ENCODE measurements at places on chromosomes 5 and 9.
A peak's percentile ranks its signal among the peaks of the same experiment; 100 is the strongest.

GRCh38 chr5:143205386-143205785 is 198.1 kb downstream of the NR3C1 start:
- no peak for DNase-seq

DNA sequence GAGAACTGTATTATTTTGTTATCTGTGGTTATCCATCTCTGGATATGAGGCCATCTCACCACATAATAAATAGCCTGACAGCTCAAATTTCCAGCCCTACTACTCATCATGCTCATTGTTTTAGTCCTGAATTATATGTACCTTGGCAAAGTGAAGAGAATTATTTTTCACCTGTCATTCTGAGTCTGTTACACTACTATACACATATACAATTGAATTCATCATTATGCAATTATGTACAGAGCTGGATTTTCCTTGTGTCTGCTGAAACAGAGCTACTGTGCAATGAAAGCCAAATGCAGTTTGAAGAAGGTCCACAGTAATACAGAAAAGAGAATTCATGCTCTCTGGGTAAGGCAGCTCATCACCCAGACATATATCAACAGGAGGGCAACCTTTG is 28.5 kb downstream of the ESM1 start:
- DNase-seq: no peak

DNA sequence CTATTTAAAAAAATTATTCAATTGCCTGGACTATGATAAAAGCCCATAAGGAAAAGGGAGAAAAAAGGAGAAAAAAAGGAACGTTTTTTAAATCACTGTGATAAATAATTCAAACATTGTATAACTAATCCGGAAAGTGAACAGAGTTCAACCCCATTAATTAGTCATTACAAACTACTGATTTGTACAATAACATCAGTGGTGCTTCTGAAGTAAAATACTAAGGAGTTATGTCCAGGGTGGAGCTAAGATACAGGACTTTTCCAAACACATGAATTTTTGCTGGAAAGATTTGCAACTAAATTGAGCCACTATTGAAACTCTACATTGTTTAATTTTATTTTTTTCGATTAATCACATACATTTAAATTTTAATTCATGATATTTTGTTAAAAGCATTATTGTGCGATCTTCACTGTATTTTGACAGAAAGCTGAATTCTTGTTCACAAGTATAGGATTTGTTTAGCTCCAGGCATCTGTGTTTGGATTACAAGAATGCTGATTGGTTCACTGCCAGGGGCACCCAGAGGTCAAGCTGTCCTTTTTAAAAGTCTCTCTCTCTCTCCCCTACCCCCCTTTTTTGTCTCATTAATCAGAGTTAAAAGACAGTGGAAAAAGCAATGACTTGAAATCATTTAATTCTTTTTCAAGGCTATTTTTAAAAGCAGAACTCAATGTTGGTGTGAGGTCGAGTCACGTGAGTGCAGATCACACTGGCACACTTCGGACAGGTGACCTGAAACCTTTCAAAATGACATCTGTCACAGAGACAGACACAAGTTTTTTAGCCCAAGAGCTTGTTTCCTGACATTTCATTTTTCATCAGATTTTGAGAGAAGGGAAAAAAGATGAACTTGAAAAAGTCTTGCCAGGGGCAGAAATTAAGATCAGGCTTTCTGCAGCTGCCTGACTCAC is 387.3 kb downstream of the NR2F1-AS1 start:
- no peak for DNase-seq

DNA sequence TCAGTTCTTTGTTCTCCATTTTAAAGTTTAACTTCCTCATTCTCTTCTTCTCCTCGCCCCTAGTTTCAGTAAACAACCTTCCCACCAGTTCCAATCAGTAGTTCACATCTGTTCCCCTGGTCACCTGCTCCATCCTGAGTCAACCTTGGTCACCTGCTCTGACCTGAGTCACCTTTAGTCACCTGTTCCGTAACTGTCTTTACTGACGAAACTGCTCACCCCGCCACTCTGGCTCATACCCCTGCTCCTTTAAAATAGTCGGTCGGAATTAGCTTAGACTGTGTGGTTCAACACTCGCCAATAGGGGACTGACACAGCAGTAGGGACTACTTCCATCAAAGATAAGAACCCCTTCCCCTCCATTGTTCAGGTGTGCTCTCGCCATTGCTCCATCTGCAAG is 76.3 kb upstream of the GPBP1 start:
- DNase-seq: no peak

DNA sequence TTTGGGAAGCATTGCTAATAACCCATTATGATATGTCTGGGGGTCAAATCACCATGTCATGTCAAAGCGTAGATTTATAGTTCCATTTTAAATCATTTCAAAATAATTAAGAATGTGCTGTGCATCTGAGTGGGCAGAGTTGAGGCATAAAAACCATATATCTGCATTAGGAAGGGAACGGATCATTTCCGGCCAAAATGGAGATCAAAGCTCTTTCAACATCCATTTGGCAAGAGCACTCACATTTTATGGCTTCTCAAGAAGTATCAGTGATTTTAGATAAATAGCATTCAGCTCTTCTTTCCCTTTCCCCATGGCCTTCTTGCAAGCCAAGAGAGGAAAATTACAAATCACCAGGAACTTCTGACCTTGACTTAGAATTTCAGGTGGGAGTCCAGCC is 89.9 kb downstream of the HSPA4 start:
- DNase-seq: no peak

GRCh38 chr9:36486329-36486932 is 86.3 kb upstream of the MELK start:
- DNase-seq: no peak

GRCh38 chr5:115231598-115231997 is 31.1 kb downstream of the PGGT1B start:
- DNase-seq: no peak

DNA sequence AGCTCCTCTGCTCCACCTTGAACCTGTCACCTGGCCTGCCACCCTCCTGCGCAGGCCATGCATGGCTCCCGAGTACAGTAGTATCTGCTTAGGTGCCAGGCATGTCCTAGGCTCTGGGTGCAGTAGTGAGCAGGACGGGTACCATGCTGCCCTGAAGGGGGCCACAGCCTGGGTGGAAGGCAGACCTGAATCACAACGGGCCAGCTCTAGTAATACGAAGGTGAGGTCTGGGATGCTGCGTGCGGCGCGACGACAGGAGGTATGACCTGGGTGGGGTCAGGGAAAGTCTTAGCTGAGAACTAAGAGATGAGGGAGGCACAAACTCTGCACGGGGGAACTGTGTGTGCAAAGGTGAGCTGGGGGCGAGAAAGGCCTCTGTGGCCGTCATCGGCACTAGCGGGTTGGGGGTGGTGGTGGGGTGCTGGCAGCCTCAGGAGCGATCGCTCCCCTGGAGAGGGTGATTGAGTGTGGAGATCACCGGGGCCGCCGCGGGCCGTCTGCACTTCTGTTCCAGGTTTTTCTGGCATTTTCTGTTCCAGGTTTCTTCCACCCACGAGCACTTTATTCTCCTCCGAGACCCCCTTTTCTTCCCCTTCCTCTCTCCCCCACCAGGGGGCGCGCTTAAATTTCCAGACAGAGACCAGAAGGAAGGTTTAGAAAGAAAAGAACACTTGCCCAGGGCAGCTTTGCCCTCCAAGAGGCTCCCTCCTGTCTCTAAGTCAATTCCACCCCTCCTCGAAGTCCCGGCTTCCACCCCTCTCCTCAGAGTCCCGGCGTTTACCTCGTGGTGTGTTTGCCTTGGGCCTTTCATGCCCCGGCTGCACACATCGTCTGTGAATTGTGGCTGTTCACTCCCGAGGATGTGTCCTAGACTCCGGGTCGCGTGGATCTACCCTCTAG is 15.1 kb downstream of the PDLIM4 start:
- peak; percentile 65 for DNase-seq

- no peak for DNase-seq
Observed at GRCh38 chr5:76787237-76787636, 31.6 kb upstream of the F2RL1 start.

- DNase-seq: no peak
Observed at GRCh38 chr5:73344835-73345234, 103.7 kb downstream of the FOXD1 start.

GRCh38 chr5:161925960-161926359 is 78.0 kb downstream of the GABRA1 start:
- no peak for DNase-seq

GRCh38 chr5:173003360-173003759 is 19.8 kb downstream of the ATP6V0E1 start:
- no peak for DNase-seq

DNA sequence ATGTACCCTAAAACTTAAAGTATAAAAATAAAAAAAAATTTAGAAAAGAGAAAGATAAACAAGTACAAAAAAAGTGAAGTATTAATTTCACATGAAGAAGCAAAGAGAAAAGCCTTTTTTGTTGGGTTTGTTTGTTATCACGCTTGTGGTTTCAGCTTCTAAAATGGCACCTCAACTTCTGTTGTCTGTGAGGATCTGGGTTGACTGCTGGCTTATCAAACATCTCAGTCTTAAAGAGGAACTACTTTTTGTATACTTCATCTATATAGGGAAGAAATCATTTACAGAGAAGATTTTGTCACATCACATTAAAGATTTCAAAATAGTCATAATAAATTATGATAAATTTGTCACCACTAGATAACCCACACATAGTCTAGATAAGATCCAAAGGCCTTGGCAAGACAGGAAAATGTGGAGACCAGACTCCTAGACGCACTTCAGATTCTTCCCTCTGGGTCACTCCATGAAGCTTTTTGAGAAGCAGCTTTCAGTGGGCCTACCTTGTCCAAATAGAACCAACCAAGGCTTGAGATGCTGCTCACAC is 8.8 kb upstream of the ADGRV1 start:
- DNase-seq: no peak

DNA sequence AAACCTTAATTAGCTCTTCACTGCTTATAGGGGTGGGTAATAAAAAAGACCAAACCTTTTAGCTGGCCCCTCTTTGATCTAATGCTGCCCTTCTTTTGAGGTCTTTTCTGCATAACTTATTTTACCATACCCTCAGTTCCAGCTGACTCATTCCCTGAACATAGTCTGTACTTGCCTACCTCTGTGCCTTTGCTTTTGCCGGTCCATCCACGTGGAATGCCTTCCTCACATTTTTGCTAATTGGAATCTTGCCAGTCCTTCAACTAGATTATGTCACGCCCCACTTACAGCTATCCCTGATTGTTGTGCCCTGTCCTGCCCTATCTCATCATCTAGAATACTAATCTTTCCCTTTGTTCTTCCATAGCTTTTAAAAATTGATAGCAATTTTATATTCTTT is 44.2 kb downstream of the FAF2 start:
- no peak for DNase-seq

DNA sequence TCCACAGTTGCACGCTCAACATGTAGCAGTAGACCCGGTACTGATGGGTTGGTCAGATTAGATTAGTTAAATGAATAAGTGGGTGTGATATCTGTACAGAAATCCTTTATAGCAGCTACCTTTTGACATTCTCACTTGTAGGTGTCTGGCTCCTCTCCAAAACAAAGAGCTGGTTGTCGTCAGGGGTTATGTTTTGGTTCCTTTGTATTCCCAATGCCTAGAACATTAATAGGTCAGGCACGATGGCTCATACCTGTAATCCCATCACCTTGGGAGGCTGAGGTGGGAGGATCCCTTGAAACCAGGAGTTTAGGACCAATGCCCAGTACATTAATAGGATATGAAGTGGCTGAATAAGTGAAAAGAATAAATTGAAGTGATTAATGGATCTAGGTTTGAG is 182.1 kb downstream of the SNCAIP start:
- DNase-seq: no peak

DNA sequence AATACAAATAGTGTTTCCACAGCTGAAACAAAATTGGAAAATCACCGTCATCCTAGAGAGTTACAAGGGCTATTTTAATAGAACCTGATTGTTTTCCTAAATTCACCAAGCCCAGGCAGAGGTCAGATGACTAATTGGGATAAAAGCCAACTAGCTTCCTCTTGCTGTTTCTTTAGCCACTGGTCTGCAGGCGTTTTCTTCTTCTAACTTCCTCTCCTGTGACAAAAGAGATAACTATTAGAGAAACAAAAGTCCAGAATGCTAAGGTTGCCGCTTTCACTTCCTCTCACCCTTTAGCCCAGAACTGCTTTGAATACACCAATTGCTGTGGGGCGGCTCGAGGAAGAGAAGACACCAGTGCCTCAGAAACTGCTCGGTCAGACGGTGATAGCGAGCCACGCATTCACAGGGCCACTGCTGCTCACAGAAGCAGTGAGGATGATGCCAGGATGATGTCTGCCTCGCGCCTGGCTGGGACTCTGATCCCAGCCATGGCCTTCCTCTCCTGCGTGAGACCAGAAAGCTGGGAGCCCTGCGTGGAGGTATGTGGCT is at the start of gene TLR4:
Gene TLR4 (plus strand): TSS at position 380 of the 552 bp plus-strand sequence. CDS start 70 bp downstream, at position 450.
- no peak for DNase-seq

DNA sequence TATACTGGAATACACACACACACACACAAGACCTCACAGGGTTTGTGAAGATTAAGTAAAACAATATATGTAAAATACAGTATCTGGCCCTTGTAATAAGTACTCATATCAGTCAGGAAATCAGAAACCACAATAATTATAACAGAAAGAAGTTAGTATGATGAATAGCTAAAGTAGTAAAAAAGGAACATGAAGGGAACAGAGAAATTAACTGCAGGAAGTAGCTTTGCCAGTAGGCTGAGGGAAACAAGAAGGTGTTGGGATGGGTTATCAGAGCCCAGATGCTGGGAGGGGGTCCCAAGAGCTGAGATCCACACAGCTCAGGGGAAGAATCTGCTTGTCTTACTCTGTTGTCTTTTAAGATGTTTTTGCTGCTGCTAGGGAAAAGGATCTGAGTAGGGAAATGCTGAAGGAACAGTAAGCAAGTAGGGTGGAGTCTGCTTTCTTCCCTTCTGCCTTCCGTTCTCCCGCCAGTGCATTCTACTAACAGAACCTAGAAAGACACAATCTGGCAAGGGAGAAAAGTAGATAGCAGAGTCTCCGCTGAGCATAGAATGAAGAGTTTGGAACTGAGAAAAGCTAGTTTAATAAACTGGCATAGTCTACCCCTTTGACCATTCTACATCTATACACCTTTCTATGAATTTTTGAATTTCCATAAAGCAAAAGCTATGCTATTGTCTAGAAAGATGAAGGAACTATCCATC is 55.3 kb upstream of the ALDH1A1 start:
- DNase-seq: no peak

DNA sequence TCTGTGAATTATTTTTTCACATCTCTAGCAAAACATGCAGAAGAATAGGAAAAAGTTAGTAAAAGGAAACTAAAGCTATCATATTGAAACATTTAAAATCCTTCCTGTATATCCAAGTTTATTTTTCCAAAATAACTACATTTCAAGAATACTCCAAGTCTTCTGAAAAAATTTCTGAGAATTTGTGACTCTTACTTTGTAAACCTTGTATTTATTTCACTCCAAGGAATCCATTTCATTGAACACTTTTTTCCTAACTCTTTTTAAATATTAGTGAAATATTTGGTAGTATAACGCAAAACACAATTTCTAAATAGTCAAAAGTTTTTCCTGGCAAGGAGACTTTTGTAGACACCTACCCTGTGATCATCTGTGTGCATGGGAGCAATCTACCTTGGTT is 19.3 kb downstream of the ECM2 start:
- DNase-seq: no peak

GRCh38 chr5:173237143-173237874 is 2.3 kb upstream of the NKX2-5 start:
- DNase-seq: no peak
